Mucosa of descending colon (tissue), 3 donors: ENCODE measurements at places on chromosomes 2 and 18. TPM values are rescaled to one million over a fixed set of nuclear protein-coding genes. Genes with fewer than 3 reads are reported as not detected.
A peak's percentile ranks its signal among the peaks of the same experiment; 100 is the strongest.

- no peak for DNase-seq
Measured at GRCh38 chr2:71926089-71926447, 221.6 kb downstream of the CYP26B1 start.

GRCh38 chr2:154306266-154306970 is 392.1 kb upstream of the KCNJ3 start:
- no peak for DNase-seq

The ABCG5 gene
- total RNA-seq = not detected

GRCh38 chr2:215826838-215827441 is 186.4 kb downstream of the MREG start:
- DNase-seq = no peak

The DSG1 gene
- total RNA-seq = not detected

DNA sequence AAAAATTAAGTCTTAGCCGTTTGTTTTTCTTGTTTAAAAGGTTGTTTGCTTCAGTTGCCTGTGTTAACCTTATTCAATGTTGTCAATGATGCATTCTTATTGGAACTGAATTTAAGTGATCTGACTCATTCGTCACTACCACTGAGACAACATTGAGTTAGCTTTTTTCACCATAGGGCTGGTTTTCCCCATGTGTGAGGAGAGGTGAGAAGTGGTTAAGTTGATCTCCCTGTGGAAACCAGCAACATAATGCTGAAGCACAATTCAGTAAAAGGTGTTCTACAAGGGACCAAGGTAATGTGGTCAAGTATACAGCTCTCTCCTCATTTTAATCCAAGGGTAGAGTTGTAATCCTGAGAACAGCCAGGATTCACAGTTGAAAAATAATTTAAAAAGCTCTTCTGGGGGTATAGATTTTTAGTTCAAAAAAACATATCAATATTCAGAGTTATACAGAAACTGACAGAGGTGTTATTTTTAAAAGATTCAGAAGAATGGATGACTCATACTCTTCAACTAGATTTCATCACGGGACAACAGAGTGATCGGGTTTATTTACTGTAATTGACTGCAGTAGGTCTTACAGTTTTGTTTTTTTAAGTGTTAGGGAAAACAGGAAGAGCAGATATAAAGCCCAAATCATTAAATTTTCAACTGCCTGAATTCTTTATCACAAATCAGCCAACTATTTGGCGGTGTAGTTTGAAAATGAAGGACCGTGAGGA is 12.6 kb downstream of the NOP58 start:
- no peak for DNase-seq

DNA sequence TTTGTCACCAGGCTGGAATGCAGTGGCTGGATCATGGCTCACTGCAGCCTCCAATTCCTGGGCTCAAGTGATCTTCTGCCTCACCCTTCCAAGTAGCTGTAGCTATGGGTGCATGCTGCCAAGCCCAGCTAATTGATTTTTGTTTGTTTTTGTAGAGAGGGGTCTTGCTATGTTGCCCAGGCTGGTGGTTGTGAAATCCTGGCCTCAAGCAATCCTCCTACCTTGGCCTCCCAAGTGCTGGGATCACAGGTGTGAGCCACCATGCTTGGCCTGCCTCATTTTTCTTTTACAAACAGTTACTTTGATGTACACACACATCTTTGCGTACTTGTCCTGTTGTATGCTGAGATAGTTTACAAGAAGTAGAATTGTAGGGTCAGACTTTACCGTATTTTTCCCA is 13.1 kb upstream of the ANKRD12 start:
- no peak for DNase-seq

DNA sequence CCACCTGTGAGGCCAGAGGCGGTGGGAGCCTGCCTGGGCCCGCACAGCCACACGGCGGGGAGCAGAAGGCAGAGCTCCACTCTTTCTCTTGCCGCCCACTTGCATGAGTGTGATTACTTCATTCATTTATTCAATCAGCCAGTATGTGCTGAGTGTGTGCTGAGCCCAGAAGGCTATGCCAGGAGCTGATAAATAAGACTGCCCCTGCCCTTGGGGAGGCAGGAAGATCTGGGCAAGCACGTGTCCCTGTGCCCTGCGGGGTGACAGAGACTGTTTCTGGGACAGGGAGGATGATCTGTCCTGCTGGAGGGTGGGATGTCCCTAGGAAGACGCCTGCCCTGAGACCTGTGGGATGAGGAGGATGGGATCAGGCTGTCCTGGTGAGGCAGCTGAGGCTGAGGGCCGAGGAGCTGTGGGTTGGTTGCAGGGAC is 250.8 kb downstream of the DYSF start:
- DNase-seq = no peak

- no peak for DNase-seq
Measured at GRCh38 chr18:34491719-34492118, 218.4 kb upstream of the DTNA start.

DNA sequence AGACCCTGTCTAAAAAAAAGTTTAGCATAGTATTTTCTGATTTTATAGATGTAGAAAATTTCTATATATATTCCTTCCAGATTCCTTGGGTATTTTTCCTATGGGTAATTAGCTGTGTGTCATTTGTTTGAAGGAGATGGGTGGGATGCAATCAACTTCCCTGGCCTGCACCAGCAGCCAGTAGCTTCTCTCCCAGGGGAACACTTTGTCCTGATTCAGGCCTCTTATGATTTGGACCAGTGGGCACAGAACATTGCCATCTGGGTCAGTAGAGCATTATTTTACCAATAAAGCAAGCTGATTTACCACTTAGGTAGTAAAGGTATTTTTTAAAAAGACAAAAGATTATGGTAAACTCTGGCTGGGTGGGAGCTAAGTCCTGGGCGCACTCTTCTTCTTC is 26.9 kb downstream of the UBE2F start:
- no peak for DNase-seq

- no peak for DNase-seq
Measured at GRCh38 chr2:227191367-227191766, 26.9 kb downstream of the COL4A3 start.

The KCNK3 gene
- 0.64 TPM for total RNA-seq

DNA sequence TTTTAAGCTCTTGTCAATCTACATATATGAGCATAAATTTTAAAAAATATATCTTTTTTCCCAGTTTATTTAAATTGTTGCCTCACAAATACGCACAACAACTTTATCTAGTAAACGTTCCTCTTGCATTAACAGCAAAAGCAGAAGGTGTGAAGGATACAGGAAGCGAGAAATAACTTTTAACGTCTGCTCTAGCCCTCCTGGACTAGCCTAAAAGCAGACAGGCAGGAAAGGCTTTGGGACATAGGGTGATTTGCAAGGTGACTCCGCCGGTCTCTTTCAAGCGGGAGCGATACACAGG is 434 bp upstream of the DUSP19 start:
- DNase-seq = peak; percentile 55

DNA sequence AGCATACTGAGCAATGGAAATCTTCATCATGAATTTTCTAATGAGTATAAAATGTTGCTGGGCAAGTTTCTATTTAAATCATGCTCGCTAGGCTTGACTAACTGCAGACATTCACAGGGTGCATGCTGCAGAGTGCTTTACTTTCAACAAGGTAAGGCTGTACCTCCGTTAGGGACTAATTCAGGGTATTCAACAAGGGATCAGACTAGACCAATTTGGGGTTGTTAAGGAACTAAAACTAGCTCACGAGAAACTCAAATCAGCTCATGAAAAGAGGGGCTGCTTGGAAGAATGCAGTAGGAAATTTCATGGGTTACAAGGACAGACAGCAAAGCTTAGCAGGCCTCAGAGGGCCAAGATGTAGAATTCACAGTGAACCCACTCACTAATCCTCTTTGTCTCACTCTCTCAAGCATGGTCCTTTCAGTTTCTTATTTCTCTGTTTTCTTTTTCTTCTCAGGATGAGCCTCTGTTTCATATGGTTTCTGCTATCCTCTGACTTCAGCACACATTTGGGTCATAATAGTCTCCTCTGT is 2.2 kb downstream of the MYO3B start:
- DNase-seq = no peak

DNA sequence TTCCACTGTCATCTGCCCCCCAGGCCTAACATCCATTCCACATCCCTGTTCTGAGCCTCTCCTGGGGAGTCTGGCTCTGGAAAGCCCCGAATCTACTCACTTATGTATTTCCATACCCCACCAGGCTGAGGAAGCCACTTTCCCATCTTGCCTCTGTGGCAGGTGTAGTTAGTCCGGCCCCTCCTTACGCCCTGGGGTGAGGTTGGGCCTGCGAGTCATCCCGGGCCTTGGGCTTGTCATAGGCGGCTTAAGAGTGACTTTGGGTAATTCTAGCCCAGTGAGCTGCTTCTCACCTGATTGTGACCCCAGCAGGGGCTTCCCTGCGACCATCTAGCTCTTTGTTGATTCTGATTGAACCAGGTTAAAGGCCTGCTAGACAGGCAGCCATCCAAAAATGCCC is 21.1 kb downstream of the PCARE start:
- DNase-seq = no peak

DNA sequence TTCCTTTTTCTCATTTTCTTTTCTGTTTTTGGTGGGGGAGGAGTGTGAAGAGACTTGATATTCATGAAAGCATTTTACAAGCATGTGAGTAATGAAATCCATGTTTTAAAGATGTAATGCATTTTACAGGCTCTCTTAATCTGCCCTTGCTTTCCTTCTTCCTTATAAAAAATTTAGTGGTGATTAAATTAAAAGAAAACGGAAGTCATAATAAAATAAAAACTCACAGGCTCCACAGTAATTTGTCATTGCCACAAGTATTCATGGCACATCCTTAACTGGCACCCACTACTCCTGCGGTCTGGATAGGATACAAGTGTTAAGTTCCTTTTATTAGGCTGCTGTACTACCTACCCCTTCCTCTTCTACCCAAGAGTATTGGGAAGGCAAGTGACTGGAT is 241.2 kb downstream of the SLC4A3 start:
- DNase-seq = no peak

DNA sequence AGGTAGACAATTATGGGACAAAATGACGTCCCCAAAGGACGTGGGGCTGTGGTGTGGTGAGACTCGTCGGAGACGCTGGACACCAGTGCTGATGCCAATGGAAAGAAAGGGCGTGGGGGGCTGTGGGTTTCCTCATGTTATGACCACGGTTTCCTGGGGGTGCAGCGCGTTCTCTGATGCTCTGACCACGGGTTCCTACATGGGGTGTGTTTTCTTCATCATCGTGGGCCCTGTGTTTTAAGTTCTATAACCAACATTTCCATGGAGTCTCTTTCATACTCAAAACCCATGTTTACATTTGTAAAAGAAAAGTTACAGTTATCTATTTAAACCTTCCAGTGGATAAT is 141.6 kb downstream of the RTP5 start:
- no peak for DNase-seq

- DNase-seq = no peak
Measured at GRCh38 chr2:207663870-207664545, 38.8 kb upstream of the METTL21A start.

DNA sequence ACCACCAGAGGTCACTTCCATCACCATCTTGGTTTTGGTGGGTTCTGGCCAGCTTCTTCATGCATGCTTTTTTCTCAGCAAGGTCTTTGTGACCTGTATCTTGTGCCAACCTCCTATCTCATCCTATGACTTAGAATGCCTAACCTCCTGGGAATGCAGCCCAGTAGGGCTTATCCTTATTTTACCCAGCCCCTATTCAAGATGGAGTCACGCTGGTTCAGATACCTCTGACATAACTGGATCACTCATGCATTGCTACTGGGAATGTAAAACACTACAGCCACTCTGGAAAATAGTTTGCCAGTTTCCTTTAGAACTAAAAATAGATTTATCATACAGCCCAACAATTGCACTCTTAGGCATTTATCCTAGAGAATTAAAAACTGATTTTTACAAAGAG is 219.2 kb downstream of the IRS1 start:
- DNase-seq = no peak

The LOXL3 gene
- 4.4 TPM for total RNA-seq

DNA sequence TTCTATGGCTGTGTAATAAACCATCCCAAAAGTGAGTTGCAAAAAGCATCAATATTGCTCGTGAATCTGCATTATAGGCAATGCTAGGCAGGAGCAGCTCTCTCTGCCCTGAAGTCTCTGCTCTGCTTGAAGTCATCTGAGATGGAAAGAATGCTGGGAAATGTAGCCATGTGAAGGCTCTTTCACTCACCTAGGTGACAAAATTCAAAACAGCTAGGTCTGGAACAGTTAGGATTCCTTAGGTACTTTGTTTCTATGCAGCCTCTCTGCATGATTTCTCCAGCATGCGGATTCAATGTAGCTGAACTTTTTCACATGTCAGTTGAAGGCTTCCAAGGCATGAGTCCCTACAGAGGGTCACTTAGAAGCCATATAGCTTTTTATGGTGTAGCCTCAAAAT is 1383.7 kb downstream of the LRP1B start:
- no peak for DNase-seq

DNA sequence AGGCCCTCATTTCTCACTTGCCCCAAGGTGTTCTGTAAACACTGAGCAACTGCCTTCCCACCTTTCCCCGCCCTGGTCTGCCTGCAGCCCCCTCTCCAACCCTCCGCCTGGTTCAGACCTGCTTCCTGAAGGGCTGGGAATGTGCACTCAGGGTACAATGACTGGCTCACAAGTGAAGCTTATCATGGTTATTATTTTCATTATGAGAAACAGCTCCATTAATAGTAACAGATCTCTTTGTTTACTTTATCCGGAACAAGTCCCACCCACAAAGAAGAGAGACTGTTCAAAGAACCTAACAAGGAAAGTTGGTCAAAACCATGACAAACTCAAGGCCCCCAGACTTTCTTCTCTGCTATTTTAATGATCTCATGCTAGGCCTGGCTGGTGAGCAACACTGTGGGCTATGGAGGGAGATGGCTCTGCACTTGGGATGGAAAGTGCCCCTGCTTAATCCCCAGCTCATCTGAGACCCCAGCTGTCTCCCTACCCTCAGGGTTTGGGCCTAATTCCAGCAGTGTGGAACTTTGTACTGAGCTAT is 36.7 kb downstream of the ARHGAP25 start:
- no peak for DNase-seq

DNA sequence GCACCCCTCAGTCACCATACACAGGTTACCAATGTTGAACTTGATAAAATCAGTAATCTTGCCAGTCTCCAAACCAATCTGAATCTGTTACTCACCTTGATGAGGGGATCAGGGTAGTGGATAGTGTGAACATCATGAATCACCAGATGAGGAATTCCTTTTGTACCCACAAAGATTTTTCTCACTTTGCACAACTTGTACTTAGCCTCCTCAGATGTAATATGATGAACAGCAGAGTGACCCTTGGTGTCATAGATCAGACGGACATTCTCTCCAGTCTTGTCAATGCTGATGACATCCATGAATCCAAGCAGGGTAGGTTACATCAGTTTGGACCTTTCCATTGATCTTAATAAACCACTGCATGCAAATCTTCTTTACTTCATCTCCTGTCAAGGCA is 54.7 kb downstream of the MDH1 start:
- DNase-seq = no peak

DNA sequence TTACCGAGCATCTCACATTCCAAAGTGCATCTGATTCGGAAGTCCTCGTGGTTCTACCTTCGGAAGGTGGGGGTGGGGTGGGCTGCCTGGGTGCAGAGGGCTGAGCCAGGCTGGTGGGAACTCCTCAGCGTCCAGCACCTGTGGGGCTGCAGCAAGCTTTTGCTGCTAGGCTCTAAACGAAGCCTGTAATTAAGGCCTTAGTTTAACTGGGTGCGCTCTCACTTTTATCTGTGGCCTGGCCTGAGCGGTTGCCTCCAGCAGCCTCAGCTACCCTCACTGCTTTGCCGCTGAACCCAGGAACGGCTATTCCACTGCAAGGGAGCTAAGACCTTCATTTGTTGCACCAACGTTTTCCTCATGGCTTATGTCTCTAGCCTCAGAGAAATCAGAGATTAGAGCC is 48.4 kb downstream of the TMEM17 start:
- no peak for DNase-seq

GRCh38 chr2:175167076-175167791 is 769 bp downstream of the ATF2 start:
- DNase-seq = peak; percentile 41

GRCh38 chr2:99256677-99257076 is 1.2 kb upstream of the LYG2 start:
- DNase-seq = no peak

The CRYGD gene
- total RNA-seq = not detected
